ENCODE measurements at places on chromosomes 7 and 10.

- peak; percentile 23 for DNase-seq
Observed at GRCh38 chr10:61902445-61903220, 1.1 kb downstream of the ARID5B start.

- DNase-seq, result no peak
Observed at GRCh38 chr7:131586259-131586658, 29.8 kb upstream of the PODXL start.

GRCh38 chr10:72053690-72054089, 34.7 kb downstream of the SPOCK2 start:
- no peak for DNase-seq

GRCh38 chr7:1676550-1677078, 6.5 kb downstream of the ELFN1 start:
- no peak for DNase-seq

DNA sequence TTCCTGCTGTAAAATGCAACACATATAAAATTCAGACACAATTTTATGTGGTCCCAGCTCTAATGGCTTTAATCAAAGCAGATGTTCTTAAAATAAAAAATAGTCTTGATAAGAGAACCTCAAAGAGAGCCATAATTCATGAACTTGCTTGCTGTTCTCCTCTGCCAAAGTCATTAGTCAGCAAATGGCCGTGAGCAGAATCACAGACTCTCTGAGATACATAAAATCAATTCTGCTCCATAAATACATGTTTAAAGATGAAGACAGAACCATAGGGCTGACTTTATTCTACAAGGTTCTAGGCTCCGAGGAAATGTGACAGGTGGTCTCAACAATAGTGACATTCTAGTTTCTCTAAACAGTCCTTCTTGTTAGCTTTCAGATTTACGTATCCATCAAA, 29.8 kb downstream of the HSPA12A start:
- DNase-seq, result no peak

- DNase-seq, result no peak
Observed at GRCh38 chr10:95472304-95473088, 88.7 kb downstream of the SORBS1 start.

- DNase-seq, result no peak
Observed at GRCh38 chr7:132672200-132672990, 96.1 kb upstream of the PLXNA4 start.

DNA sequence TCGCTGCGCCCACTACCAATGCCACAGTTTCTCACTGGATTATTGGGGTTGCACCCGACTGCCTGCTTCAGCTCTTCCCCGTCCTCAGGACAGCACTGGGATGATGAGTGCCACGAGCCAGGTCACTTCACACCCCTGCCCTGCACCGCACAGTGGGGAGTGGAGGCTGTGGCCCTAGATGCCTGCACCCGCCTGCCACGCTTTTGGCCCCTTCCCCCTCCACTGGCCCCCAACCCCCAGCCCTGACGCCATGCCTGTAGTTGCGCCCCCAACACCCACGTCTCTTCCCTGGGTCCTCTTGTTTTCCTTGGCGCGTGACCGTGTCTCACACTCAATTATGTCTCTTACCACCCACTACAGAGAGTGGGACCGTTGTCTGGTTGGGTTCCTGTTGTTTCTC, 134.3 kb downstream of the VIPR2 start:
- no peak for DNase-seq

- no peak for DNase-seq
Observed at GRCh38 chr10:76885816-76886215, 751.8 kb downstream of the KCNMA1 start.

DNA sequence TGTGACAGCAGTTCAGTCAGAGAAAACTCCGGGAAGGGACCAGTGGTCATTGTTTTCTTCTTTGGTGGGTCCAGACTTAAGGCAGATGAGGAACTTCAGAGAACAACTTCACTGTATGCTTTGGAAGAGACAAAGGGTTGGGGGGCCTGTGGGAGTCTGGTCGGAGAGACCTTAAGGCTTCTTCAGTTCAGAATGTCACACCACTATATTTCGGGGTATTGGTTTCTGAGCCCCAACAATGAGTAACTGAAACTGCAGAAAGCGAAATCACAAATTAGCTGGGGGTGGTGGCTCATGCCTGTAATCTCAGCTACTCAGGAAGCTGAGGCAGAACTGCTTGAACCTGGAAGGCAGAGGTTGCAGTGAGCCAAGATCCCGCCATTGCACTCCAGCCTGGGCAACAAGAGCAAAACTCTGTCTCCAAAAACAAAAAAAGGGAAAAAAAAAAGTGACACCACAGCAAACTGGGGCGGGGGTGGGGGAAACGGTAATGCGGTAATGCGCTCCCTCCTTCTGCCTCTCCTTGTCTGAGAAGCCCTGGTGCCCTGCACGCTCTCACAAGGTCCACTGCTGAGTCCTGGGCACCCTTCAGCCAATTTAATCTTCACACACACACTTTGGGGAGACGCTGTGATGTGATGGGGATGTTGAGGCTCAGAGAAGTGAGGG, 2.2 kb upstream of the ADIRF start:
- no peak for DNase-seq

DNA sequence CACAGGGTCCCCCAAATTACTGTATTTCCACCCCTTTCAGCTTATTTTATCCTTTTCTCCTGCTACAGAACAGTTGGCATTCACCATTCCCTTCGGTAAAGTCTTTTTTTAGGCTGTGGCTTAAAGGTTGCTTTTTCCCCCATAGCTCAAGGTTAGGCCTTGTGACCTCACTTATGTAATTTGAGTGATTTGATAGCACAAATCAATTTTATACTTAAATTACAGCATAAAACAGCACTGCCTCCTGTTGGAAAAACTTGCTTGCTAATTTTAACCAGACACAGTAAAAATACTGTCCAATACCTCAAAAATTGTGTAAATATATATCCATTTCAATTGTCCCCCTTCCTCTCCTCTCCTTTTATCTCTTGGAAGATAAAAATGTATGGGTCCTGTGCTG, 7.1 kb downstream of the GIMAP1 start:
- DNase-seq, result no peak

DNA sequence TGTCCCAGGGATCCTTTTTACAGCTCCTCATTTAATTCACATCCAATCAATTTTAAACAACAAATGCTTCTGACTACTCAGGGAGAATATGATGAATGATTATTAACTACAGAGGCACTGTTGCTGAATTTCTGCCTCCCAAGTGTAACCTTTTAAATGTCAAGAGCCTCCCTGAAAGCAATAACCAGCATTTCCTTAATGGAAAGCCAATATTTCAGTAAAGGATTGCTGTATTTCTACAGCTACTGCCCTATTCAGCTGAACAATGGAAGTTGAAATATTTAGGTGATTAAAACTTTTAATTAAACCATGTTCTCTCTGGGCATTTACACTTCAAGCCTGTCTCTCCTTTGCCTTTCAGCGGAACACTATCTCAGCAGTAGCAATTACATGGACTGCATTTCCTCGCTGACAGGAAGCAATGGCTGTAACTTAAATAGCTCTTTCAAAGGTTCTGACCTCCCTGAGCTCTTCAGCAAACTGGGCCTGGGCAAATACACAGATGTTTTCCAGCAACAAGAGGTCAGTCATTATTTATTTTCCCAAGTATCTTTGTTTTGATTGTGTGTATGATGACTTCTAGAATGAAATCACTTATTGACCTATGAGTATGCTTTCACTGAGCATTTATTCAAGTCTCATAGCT, 304.7 kb downstream of the BICC1 start:
- no peak for DNase-seq

GRCh38 chr7:2084781-2085505, 147.8 kb downstream of the MAD1L1 start:
- DNase-seq, result no peak

GRCh38 chr7:12754179-12754578, 66.7 kb downstream of the ARL4A start:
- no peak for DNase-seq

- DNase-seq, result no peak
Observed at GRCh38 chr7:73573791-73574190, 4.6 kb downstream of the TBL2 start.

- DNase-seq, result no peak
Observed at GRCh38 chr7:13240349-13240748, 552.9 kb downstream of the ARL4A start.

- DNase-seq, result no peak
Observed at GRCh38 chr7:100413889-100414288, 14.6 kb downstream of the ZCWPW1 start.

- no peak for DNase-seq
Observed at GRCh38 chr10:45241865-45242520, 73.4 kb downstream of the OR13A1 start.

DNA sequence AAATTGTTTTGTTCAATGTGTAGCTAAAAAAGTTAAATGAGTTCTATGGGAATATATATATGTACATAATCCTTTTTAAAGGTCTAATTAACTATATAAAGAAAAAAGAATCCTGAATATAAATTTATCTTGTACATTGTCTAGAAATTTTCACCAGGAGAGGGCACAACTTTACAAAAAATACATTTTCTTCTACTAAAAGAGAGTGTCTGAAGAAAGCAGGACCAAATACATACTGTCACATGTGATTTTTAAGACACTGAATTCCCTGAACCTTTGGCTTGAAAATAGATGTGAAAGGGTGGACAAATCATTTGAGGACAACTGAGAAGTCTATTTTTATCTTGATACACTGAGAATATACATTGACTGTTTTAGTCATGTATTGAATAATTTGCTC, 204.3 kb downstream of the DGKB start:
- no peak for DNase-seq

DNA sequence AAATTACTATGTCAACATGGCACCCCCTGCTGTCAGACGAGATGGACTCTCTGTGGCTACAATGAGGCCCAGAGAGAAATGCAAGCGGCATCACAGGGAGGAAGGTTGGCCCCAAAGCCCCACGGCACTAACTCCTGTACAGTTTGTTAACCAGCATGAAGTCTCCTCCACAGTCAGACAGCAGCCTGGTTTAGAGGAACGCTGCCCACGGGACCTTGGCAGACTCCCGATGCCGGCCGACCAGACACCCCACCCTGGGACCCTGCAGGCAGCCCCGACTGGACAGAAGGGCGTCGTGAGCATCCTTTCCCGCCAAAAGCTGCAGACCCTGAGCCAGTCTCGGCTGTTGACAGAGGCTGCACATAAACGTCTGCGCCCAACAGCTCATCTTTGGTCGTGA, 158.8 kb downstream of the DIP2C start:
- DNase-seq, result no peak

DNA sequence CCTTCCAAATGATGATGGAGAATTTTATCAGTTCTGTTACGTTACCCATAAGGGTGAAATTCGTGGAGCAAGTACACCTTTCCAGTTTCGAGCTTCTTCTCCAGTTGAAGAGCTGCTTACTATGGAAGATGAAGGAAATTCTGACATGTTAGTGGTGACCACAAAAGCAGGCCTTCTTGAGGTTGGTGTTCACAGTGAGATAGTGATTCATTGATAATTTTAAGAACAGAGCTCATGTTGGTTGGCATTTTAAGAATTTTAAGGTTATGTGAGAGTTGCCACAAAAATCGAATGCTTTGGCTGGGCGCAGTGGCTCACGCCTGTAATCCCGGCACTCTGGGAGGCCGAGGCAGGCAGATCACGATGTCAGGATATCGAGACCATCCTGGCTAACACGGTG, 25.9 kb downstream of the TAX1BP1 start:
- DNase-seq, result no peak

DNA sequence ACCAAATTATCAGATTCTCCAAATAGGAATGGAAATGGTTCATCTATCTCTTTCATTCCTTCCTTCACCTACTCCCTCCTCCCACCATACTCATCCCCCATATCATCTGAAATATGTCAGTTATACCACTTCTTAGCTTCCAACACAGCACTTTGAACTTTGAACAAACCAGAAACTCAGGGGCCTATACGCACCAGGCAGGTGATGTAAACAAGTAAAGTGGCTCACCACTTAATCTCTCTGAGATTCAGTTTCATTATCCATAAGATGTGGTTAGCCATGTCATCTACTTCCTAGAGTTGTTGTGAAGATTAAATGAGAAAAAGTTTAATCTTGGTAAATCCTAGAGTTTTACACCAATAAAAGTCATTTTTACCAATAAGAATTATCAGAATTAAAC, 65.9 kb upstream of the LRRN3 start:
- no peak for DNase-seq

DNA sequence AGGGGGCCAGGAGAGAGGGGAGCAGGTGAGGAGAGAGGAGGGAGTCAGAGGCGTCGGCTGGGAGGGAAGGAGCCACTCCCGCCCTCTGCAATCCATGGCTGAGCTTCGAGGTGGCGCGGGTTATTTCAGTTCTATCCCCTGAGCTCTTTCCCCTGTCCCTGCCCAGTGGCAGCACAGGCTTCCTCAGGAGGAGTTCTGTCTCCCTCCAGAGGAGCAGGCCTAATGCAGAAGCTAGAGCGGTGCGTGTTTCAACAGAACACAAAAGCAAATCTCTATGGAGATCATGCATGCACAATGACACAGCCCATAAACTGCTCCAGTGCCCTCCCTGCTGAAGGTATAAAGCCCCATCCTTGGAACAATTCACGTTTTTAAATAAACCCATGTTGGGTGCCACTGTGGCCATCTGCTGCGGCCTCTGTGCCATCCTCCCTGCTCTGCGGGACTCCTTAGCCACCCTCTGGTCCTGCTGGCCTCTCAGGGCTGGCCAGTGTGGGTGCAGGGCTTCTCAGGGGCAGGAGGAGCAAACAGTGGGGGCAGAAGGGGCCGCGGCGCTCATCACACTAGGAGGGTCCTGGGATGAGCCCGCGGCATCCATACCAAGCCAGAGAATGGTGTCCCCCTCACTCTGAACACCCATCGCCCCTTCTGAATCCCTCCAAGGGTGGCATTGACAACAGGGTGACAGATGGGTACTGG, 192.6 kb upstream of the LYZL2 start:
- no peak for DNase-seq

GRCh38 chr10:132970641-132971438, 28.5 kb upstream of the CFAP46 start:
- DNase-seq, result no peak

- DNase-seq, result no peak
Observed at GRCh38 chr7:36176697-36177096, 23.6 kb downstream of the EEPD1 start.

DNA sequence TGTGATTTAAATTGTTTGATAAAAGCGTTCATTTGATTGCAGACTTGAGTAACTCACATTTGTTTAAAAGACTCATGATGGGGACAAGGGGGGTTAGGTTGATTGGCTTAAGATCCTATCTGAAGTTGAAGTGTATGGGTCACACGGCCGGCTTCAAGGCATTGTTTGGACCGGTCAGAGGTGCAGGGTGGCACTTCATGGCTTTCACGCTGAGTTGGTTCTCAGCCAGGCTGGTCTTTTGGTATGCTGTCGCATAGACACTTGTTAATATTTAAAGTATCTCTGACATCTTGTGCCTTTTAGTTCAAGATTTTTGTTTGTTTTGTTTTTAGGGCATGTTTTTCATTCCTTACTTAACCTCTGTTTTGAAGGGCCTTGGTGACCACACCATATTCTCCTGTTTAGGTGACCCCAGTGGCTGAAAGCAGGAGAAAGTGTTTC, 58.1 kb downstream of the CCNY start:
- DNase-seq, result no peak

DNA sequence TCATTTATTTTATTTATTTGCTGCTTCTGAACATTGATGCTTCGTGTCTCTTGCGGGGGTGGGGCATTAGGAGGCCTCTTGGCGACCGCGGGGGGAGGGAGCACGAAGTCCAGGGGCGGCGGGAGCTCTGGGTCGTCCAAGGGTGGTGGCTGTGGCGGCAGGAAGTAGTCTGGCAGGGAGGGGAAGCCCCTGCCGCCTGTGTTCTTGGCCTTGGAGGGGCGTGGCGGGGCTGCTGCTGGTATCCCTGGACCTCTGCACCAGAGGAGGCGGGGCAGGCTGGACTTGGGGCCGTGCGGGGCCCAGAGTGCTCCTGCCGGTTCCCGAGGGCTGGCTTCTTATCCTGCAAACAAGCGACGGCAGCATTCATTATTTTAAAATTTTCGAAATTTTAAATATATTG, 70.5 kb upstream of the ABI1 start:
- no peak for DNase-seq

- no peak for DNase-seq
Observed at GRCh38 chr10:97707134-97707861, 6.2 kb upstream of the MARVELD1 start.
